ENCODE measurements at places on chromosomes 7 and 10.

GRCh38 chr7:152709287-152710152 is 33.6 kb upstream of the XRCC2 start:
- no peak for DNase-seq

DNA sequence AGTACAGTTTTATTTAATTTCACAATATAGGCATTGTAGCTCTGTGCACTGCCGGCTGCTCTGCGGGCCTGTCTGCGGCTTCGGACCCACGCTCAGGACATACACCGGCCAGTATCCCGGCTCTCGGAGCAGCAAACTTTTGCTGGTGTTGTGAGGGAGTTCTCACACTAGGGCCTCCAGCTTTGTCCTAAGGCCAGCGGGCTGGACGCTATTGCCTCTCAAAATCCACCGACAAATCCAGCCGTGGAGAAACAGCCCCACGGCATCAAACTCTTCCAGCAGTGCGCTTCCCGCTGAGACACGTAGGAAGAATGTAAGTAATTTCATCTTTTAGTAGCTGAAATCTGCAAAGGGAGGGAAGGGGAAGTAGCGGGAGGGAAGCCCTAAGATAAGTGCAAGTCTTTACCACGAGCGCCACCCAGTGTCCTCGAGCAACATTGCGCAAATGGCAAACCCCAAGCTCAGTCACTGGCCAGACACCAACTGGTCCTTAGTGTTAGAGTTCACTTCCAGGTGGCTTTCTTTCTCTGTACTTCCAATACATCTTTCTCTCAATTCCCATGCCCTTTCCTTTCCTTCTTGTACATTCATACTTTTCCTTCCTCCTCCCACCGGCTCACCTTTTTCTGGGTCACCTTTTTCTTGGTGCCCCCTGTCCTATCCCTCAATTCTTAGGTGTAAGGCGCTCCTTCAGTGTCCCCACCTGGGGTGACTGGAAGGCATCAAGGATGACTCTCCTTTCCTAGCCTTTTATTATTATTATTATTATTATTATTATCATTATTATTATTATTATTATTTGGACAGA is 3.0 kb upstream of the DLX5 start:
- DNase-seq: peak; percentile 71

DNA sequence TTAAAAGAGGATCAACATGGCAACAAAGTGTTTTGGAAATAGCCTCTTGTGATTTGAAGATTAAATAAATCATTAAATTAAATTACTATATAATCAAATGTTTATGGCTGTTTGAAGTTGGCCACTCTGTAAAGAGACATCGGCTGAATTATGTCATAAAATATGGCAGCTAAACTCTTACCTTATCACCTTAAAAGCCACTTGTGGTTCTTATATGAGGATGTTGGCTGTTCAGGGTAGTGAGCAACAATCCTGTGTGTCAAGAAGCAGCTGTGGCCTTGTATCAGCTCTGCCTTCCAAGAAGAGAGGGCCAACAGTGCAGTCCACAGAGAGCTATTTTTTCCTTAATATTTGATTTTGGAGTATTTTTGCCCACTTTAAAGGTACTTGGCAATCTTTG is 113.4 kb upstream of the CDK6 start:
- no peak for DNase-seq

- no peak for DNase-seq
Measured at GRCh38 chr7:158394936-158395335, 192.7 kb downstream of the PTPRN2 start.

DNA sequence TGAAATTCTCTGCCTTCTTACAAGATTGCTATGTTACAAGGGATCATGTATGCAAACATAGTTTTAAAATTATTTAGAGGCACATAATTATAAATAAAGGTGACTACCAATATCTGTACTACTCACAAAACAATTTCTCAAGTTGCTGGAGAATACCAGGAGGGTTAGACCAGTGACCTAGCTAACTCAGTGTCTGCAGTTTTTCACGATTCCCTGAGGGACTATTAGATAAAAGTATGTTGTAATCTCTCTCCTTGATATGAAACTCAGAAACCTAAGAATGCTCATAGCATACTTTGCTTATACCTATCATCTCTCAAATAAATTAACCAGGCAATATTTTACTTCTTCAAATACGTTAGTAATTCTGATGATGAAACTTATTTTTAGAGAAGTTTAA is 534.0 kb upstream of the ANKRD30A start:
- no peak for DNase-seq

GRCh38 chr7:105028004-105028403 is 14.0 kb downstream of the KMT2E start:
- DNase-seq: no peak
